ENCODE measurements at places on chromosomes 12 and 14.

DNA sequence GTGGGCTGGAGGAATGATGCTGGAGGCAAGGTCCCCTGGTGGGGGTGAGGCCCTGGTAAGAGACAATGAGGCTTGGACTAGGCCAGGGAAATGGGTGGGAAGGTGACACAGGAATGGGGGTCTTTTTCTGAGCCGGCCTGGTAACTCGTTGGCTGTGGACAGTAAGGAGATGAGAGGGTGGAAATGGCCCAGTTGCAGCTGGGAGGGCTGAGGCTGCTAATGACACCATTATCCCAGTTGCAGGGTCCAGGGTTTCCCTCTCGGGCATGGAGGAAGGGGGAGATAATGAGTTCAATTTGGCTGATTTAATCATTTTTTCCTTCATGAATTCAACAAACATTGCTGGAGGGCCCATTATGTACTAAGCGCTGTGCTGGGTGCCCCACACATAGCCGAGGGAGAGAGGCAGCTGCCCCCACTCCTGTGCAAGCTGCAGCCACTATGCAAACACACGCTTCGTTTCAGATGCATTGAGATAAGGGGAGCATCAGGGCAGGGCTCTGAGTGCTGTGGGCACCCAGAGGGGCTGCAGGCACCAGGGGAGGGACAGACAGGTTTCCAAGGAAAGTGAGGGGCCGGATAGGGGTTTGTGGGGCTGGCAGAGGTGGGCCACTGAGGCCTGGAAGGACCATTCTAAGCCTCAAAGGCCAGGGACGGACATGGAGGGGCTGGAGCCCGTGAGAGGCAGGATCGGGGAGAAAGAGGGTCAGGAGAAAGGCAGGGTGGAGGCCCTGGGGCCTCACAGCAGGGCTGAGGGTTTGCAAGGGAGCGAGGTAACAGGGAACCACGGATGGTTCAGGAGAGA lies 43.2 kb upstream of the MEG3 start:
- DNase-seq: no peak

- DNase-seq: no peak
Observed at GRCh38 chr12:14896521-14897169, 11.0 kb upstream of the MGP start.

DNA sequence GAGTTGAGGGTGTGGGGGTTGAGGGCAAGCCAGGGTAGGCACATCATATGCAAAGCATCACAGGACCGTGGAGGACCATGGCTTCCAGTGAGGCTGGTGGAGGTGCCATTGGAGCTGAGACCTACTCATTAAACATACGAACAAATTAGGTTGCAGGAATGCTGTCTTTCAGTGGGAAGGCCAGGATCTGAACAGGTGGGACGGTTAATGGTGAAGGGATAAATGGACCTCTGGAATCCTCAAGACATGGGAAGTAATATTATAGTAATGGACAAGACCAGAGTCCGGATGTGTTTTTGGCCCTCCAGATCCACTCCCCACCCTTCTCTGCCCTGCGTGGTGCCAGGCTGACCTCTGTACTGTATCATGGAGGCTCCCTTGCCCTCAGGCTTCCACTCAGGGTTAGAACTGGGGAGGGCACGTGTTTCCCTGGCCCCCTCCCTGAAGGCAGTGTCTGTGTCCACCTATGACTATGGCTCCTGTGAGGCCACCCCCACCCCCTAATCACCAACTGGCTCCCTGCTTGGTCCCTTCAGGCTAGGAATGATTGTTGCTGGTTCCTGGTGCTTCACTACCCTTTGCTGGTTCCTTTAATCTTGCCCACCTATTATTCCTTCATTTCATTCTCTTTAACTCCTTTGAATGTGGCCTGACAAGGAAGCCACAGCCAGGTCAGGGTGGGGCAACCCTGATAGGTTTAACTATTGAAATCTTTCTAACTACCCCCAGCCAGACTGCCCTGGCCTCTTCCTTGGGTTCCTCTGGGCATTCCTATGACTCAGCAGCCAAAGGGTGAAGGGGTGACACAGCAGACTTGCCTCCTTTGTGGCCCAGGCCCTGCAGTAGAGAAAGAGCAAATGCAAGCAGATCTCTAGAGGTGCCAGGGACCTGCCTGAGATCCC lies 10.7 kb downstream of the DHRS2 start:
- no peak for DNase-seq

DNA sequence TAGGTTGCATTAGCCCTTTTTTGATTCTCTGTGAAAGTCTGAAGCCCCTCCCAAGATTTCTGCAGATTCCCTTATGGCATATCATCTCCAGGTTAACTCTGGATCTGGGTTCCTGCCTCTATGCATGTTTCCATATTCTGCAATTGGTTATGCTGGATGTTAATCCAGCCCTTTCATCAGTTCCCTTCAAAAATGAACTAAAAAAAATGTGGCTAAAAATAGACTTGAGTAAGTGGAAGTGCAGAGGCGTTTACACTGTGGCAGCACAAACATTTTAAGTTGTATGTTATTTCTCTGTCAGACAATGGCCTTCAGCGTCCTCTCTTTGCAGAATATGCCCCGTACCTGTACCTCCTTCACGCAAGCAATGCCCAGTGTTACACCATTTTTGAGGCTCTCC lies 11.4 kb downstream of the MGST1 start:
- DNase-seq: no peak

DNA sequence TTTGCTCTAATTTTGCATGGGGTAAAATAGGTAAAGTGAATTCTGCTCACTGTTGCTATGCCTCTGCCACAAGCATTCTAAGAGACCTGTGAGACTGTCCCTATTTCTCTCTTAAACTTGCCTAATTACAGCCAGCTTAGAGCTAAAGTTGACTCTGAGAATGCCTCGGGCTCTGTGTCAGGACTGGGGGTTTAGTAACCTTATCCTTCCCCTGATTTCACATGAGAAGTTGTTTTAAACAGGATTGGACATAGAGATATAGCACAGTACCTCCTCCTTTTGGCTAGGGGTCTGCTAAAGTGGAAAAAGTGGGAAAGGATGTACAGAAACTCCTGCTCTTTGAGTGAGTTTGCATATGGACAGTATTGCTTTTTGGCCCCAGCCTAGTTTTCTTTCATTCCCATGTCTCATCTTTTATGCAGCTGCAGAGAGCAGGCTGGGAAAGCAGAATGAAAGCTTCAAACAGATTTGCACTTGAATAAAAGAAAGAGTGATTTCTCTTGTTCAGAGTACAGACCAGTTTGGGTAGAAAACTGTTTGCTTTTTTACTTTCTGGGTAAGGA lies 122.0 kb downstream of the RAD51B start:
- no peak for DNase-seq

GRCh38 chr14:95307402-95308041 lies 12.2 kb downstream of the CLMN start:
- DNase-seq: no peak

DNA sequence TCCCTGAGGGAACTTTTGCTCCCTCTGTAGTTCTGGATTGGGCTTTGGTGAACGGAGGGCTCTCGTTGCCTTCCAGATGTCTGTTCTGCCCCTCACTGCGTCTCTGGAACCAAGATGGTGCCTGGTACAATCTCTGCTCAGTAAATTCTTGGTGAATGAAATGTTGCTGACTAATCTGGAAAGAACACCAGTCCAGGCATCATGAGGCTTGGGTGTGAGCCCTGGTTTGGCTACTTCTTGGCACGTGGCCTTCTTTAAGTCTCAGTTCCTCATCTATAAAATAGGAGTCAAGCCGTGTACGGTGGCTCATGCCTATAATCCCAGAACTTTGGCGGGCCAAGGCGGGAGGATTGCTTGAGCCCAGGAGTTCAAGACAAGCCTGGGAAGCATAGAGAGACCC lies 4.3 kb downstream of the HHIPL1 start:
- no peak for DNase-seq

DNA sequence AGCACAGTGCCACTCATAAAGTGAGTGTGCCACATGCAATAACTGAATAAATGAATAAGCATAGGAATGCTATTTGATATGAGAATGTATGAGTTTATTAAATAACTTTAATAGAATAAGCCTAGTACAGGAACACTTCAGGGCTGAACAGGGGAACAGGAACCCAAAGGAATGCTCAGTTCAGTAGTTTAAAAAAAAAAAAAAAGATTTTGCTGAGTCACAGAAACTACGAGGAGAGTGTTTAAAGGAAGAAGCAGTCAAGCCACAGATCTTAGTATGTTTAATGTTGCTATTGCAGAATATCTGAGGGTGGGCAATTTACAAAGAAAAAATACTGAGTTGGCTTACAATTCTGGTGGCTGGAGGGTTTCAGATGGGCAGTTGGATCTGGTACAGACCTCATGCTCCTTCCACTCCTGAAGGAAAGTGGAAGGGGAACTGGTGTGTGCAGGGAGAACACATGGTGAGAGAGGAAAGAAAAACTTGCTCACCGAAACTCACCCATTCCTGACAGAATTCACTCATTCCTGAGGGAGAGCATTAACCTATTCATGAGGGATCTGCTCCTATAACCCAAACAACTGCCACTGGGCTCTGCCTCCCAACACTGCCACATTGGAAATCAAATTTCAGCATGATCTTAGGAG lies 880.3 kb upstream of the MGAT4C start:
- DNase-seq: no peak

DNA sequence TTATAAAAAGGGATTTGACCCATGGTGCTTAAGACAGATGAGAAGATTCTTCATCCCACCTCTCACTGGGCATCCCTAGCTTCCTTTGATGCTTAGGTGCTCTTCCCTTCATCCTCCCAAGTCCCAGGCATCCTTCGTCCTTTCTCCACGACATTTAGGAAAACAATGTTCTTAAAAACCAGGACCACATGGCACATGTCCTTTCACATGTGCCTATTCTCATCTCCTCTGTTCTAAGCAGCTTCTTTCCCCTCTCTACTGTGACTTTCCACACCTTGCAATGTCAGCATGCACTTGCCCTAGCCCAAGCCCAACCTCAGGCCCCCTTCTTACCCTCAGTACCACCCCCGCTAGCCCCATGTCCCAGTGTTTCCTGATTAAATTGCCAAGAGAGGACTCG lies 12.2 kb downstream of the TPH2 start:
- DNase-seq: no peak

GRCh38 chr12:51827925-51828818 lies 20.3 kb downstream of the FIGNL2 start:
- DNase-seq: no peak
